ENCODE measurements at places on chromosomes 6 and 20.

DNA sequence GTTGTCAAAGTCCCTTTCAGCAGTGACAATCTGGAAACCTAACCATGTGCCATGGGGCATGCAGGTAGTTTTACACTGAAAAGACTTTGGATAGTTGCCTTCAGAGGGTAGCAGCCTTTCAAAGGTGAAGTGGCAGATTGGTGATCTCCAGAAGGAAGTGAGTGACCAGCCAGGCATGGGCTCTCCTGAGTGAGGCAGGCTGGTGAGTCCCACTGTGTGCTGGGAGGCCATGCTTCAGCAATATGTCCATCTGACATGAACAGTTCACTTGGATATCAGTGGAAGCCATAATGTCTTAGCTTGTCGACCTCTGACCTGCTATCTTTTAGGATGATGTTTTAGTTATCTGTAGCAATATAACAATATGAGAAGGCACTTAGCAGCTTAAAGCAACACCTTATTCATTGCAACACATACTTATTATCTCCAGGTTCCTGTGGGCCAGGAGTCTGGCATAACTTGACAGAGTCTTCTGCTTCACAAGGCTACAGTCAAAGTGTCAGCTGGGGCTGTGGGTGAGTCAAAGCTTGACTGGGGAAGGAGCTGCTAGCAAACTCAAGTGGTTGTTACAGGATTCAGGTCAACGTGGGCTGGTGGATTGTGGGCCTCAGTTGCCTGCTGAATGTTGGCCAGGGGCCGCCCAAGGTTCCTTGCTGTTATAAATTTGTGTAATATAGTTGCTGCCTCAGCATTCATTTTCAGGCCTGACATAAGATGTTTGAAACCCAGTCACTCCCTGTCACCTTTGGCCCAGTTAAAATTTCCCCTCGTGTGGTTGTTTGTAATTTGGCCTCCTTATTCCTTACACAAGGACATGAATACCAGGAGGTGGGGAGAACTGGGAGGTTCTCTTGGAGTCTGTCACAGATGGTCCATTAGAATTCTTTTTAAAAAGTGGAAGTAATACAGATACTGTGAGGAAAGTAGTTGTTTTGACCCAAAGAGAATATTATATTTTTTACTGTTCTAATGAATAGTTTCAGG is 100.2 kb downstream of the UST start:
- DNase-seq = no peak

DNA sequence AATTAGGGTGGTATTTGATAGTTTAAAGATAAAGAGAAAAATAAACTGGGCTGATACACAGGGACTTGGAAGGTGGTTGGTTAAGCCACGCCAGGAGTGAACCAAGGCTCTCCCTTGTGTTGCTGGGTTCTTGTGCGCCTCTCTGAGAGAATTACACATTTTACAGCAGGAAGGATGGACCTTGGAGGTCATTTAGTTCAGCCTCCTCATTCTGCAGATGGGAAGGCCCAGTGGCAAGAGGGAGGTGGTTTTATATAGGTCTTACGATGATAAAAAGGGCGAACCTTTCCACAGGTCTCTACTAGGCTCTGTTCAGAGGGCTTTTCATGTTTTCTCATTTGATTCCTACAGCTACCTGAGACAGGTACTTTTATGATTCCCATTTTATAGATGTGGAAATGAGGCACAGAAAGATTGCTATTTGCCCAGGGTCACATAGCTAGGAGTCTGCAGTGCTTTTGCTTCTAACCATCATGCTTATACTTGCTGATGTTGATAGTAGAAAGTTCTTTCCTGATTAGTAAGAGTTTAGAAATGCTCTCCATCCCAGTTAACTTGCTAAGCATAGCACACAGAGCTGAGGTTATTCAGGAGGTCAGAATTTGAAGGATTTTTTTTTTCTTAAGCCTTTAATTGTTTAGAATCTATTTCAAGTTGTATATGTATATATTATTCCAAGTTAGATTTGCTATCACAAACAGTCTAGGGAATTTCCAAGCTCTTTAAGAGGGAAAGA is 12.8 kb downstream of the HIVEP1 start:
- no peak for DNase-seq

GRCh38 chr20:59705651-59706399 is 101.5 kb downstream of the PHACTR3 start:
- DNase-seq = no peak

GRCh38 chr6:133917781-133918180 is 28.9 kb downstream of the TCF21 start:
- no peak for DNase-seq

DNA sequence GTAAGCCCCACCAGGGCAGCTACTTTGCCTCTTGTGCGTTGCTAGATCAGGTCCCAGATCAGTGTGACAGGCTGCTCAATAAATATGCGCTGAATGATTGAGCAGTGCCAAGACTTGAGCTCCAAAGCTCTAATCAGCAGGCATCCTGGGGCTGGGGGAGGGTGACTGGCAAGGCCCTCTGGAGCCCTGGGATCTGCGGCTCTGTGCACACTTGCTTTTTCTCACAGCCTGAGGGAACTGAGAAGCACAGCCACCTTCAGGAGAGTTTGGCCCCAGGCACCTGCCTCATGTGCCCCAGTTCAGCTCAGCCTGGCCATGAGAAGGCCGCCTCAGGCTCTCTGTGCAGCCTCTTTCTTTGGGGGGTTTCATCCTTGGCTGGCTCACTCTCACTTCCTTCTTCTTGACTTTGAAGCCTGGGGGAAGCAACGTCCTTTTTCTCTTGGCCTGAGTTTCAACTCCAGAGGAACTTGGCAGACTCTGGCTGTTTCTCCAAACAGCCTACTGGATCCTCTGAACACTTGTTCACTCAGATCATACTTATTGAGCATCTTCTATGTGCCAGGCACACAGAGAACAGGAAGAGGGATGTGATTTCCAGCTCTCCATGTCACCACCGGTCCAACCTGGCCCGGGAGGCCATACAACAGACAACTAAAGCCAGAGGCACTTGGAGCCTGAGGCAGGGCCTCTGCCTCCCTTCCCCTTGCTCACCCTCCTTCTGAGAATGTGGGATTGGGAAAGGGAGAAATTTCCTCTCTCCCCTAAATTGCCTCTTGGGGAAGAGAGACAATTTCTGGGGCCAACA is 114.0 kb downstream of the VEGFA start:
- no peak for DNase-seq

DNA sequence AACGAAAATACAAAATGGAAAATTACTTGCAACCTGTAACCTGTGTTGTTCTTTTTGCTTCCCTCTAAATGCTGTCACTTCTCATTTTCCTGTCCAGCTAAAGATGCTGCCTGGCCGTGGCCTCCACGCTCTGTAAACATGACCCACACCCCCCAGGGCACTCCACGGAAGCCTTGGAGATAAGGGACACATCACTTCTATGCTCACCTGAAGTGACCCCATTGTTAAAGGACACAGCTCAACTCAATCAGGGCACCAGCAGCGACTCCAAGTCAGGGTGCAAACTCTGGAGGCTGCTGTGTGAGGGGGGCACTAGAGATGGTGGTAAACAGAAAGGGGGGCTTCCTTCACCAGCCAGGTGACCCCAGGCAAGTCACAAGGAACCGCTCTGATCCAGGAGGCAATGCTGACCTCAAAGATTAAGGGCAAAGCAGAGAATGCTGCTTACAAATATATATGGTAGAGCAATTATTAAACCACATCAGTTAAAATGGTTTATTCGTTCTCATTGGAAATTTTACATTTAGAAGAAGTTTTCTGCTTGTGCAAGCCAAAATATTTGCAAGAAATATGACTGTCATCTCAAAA is 13.2 kb downstream of the DIDO1 start:
- DNase-seq = no peak

GRCh38 chr20:1776681-1777475 is 118.3 kb upstream of the SIRPA start:
- DNase-seq = peak; percentile 94

DNA sequence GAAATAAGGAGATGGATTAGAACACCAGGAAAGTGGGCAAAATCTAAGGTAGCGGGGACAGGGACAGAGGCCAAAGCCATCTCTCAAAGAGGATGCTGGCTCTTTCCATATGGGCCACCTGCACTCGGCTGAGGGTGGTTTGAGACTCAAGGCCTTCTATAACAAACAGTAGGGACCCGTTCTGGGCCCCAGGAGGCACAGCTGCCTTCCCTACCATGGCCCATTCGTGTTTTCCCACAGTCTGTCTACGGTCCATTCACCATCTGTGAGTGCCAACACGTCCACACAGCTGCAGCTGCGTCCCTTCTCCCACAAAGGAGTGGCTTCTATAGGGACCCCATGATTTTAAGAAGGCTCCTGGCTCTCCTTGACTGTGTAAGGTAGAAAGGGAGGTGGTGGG is 871 bp downstream of the BANF2 start:
- DNase-seq = no peak

- DNase-seq = no peak
Measured at GRCh38 chr6:149852881-149853280, 11.3 kb downstream of the LRP11 start.

- no peak for DNase-seq
Measured at GRCh38 chr6:56683882-56684281, 41.2 kb upstream of the DST start.

GRCh38 chr6:82410151-82410648 is 46.6 kb downstream of the TPBG start:
- DNase-seq = no peak

DNA sequence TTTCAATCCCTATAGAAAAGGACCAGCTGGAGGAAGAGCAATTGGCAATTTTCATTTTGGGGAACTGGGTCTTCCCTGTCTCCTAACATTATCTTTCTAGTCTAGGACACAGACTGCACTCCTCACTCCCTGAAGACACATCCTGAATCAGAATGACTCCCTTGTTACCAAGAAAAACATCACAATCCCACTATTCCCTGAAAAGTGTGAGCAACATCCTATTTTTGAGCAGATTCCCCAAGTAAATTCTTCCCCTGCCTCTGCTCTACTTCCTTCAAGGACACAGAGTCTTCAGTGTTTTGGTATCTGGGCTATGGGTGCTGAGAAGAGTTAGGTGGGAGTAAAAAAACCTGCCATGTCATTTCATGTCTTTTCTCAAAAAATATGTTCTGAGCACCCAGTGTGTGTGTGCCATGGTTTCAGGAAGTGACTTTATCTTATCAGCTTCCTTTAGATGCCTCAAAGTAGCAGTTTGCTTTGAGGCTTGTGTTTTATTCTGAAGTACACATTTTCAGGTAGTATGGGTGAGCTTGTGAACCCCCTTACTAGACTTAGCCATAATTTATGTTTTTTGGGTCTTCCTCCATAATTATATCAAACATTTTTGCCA is 12.4 kb downstream of the LAMA4 start:
- no peak for DNase-seq

DNA sequence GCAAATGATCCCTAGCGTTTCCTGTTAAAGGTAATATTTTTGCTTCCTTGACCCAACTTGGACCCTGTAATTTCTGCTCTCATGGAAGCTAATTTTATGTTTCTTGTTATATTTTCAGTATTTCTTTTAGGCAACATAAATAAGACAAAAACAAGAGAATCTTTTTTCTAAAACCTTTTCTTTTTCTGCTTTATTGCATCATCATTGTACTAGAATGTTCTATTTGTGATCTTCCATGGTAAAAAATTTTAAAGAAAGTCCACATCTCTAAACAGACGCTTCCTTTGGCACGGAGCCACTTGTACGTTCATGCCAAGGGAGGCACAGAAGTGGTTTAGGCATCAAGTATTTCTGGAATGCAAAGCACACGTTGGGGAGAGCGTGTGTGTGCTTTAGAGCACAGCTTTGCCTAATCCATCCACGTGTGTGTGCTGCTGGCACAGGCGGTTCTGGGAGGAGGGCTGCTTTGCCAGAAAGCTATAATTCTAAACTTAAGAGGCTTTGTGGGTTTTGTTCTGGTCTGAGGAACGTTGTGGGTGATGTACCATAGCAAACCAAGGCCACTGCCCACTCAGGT is 98.3 kb downstream of the SASH1 start:
- peak; percentile 13 for DNase-seq

DNA sequence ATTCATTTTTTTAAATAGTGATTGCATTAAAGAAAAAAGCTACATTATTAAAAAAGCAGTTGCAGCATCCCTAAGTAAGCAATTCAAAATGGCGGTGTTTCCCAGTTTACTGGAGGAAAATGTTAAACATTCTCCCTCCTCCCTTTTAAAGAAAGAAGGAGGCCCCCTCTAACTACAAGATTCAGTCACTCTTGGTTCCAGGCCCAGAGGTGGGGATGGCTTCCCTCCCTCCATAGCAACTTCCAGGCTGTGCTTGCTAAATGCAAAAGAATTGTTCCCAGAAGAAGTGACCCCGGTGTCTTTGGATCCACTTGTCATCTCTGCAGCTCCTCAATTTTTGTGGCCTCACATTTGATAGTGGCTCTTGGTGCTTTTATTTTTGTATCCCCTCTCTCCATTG is 165.9 kb downstream of the SOBP start:
- no peak for DNase-seq

DNA sequence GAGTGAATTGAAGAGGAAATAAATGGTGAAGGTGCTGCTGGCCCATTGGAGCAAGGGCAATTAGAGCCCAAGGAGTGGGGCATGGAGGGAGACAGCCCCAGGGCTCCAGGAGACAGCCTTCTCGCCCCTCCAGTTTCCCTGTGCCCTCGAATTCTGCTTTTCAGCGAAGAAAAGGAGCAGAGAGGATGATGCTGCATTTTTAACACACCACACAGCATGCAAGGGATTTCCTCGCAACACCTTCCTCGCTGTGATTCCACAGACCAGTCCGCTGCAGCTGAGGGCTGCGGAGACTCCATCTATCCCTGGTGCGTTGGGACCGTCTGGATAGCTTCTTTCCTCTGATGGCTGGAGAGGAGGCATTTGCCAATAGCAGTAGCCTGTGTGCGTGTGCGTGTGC is 41.7 kb downstream of the PTCHD4 start:
- peak; percentile 7 for DNase-seq

DNA sequence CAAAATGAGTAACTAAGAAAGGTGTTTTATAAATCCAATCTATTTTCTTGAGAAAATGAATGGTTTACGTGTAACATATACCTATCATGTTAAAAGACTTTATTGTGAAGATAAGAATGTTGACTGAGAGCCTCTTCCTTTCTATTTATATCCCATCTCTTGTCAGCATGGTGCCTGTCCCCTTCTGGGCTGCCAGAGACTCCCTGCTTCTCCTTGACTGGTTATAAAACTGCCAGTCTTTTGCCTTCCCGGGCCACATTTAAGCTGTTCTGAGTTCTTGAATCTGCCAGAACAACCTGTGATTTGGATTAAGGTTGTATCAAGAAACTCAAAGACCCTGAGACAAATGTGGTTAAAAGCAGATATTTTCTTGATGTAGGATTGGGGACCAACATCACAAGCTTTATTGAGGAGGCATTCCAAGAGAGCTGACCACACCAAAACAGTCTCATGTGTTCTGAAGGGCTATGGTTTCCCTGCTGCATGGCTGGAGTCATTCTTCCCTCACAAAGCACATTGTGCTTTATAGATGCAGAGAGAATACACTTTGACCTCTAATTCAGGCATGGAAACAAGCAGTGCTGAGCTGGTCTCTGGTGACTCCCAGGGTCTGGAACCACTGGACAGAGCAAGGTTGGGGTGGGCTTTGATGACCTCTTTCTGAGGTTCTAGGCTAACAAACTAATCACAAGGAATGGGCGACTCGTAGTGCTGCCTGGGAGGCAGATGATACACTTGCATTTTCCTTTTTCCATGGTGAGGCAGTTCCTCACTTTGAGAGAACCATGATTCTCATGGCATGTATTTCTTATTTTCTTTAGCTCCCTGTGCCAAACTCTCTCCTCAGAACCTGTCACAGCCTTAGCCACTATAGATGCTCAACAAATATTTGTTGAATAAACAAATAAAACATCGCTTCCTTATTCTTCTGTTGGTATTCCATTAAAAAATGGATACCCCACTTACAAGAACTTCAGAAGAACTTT is 205.0 kb upstream of the PREP start:
- DNase-seq = no peak

GRCh38 chr6:146916435-146917025 is 287.7 kb upstream of the STXBP5 start:
- DNase-seq = no peak

Data from nephron progenitor cell (in vitro differentiated cells).